Breast epithelium (tissue), 4 donors: ENCODE measurements at places on chromosomes 4 and X.

DNA sequence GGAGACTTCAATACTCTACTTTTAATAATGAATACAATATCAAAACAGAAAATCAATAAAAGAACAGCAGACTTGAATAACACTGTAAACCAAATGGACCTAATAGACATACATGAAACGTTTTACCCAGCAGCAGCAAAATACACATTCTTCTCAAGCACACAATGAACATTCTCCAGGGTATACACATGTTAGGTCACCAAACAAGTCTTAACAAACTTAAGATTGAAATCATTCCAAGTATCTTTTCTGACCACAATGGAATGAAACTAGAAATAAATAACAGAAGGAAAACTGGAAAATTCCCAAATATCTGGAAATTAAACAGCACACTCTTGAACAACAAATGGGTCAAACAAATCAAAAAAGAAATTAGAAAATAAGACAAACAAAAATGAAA is 145.0 kb upstream of the CT83 start:
- no peak for DNase-seq
- no peaks in the 10 kb centered on the region for H3K4me1 ChIP-seq
- H3K27me3 ChIP-seq, result no peaks in the 10 kb centered on the region

DNA sequence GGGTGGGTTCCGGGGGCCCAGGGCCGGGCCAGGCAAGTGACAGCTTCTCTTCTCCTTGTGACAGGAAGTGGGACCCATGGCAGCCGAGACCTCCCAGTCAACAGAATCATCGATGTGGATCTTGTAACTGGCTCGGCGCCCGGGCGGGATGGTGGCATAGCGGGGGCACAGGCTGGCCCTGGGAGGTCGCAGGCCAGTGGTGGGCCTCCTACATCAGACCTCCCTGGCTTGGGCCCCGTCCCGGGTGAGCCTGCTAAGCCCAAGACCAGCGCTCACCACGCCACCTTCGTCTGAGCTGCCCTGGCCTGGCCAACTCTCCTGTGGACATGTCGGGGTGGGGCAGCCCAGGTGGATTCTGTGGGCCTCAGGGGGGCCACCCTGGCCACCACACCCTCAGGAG is 2.4 kb upstream of the HGFAC start:
- H3K36me3 ChIP-seq, result no peaks in the 10 kb centered on the region
- H3K27ac ChIP-seq, result no peak overlapping the region
- peaks cover 2% of the 10 kb centered on the region for H3K4me1 ChIP-seq
- no peaks in the 10 kb centered on the region for H3K27me3 ChIP-seq
- no peak overlapping the region for H3K4me3 ChIP-seq
- DNase-seq, result no peak

- no peak overlapping the region for H3K4me3 ChIP-seq
- no peak for DNase-seq
- no peaks in the 10 kb centered on the region for H3K36me3 ChIP-seq
- H3K4me1 ChIP-seq, result no peaks in the 10 kb centered on the region
- H3K27me3 ChIP-seq, result no peaks in the 10 kb centered on the region
These were observed 3.0 kb upstream of the BCOR start for GRCh38 chrX:40100537-40101429.

DNA sequence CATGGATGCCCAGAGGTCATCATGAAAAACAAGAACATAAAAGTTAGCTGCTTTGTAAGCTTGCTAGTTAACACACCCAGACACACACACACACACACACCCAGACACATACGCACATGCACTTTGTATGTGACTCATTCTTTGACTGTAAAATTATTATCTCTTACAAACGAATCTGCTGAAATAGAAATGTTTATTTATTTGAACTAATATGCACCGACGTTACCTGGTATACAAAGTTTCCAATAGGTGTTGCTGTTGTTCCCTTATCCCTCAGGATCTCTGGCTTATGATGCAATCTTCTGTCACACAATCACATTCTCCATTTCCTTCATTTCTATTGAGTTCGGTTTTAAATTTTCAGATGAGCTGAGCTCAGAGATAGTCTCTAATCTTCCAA is 209.3 kb downstream of the PTTG2 start:
- H3K36me3 ChIP-seq, result no peaks in the 10 kb centered on the region
- H3K4me1 ChIP-seq, result no peaks in the 10 kb centered on the region
- DNase-seq, result no peak
- H3K27ac ChIP-seq, result no peak overlapping the region
- no peak overlapping the region for H3K4me3 ChIP-seq

- no peaks in the 10 kb centered on the region for H3K36me3 ChIP-seq
- H3K27ac ChIP-seq, result peak overlapping the region; percentile 58
- no peak for DNase-seq
- H3K4me3 ChIP-seq, result no peak overlapping the region
These were observed 452.4 kb downstream of the BCOR start for GRCh38 chrX:39645178-39645895.

- peaks cover 16% of the 10 kb centered on the region for H3K27me3 ChIP-seq
- no peaks in the 10 kb centered on the region for H3K36me3 ChIP-seq
- H3K4me3 ChIP-seq, result no peak overlapping the region
- DNase-seq, result no peak
These were observed 81.6 kb upstream of the MED14 start for GRCh38 chrX:40816906-40817305.

- no peak for DNase-seq
- H3K27ac ChIP-seq, result no peak overlapping the region
- no peaks in the 10 kb centered on the region for H3K36me3 ChIP-seq
- H3K4me3 ChIP-seq, result no peak overlapping the region
These were observed 332.6 kb downstream of the DTHD1 start for GRCh38 chr4:36614011-36614410.

- no peak for DNase-seq
- no peaks in the 10 kb centered on the region for H3K27me3 ChIP-seq
- no peaks in the 10 kb centered on the region for H3K4me1 ChIP-seq
These were observed 921.7 kb upstream of the EPHA5 start for GRCh38 chr4:66591968-66592367.

DNA sequence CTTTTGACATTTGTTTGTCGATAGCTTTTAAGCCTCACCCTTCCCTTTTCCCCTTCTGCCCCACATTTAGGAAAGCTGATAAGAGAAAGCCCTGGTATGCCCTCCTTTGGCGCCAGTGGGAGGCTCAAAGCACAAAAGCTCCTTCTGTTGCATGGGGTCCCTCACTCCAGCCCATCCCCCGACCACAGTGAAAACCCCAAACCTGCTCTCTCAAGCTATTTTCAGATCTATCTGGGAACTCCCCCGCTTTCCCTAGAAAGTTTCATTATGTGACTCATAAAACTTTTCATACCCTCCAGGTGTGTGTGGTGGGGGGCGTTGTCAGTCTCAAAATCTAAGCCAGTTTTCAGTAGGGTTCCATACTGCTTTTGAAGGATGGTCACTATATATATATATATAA is 259.0 kb upstream of the PCDH7 start:
- no peaks in the 10 kb centered on the region for H3K27me3 ChIP-seq
- H3K36me3 ChIP-seq, result no peaks in the 10 kb centered on the region
- H3K27ac ChIP-seq, result no peak overlapping the region
- no peaks in the 10 kb centered on the region for H3K4me1 ChIP-seq

DNA sequence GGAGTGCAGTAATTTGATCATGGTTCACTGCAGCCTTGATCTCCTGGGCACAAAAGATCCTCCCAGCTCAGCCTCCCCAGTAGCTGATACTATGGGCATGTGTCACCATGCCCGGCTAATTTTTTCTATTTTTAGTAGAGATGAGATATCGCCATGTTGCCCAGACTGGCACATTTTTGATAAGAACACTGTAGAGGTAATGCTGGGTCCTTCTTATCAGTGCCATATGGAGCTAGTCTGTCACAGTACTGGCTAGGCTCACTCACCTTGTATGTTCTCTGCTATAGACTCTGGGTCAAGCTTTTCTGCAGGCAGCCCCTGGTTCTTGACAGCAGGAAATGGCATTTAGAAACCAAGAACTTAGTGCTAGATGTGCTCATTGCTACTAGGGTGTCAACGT is 53.9 kb downstream of the BCOR start:
- no peak overlapping the region for H3K27ac ChIP-seq
- peaks cover 17% of the 10 kb centered on the region for H3K27me3 ChIP-seq
- DNase-seq, result no peak
- H3K36me3 ChIP-seq, result no peaks in the 10 kb centered on the region

GRCh38 chrX:6134255-6134654 is 94.4 kb downstream of the NLGN4X start:
- no peaks in the 10 kb centered on the region for H3K36me3 ChIP-seq
- no peaks in the 10 kb centered on the region for H3K4me1 ChIP-seq
- H3K27ac ChIP-seq, result no peak overlapping the region
- no peak for DNase-seq
- no peaks in the 10 kb centered on the region for H3K27me3 ChIP-seq

DNA sequence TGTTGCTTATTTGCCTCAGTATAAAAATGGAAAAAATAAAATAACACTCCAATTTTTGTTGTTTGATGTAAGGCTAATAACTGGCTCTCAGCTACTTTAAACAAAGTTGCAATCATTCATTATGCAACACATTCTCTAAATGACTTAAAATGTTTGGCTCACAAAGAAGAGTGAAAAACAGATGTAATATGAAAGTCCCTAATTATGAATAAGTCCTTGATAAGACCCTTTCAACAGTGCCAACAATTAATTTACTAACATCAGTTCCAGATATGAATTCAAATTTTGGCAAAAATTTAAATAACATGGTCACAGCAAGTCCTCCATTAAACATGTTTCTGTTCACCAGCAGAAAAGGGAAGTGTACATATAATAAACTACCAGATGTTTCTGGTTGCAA is 69.8 kb downstream of the PAPSS1 start:
- H3K36me3 ChIP-seq, result peaks cover 4% of the 10 kb centered on the region
- H3K27me3 ChIP-seq, result no peaks in the 10 kb centered on the region
- no peak for DNase-seq
- H3K27ac ChIP-seq, result no peak overlapping the region
- H3K4me1 ChIP-seq, result no peaks in the 10 kb centered on the region
- no peak overlapping the region for H3K4me3 ChIP-seq

DNA sequence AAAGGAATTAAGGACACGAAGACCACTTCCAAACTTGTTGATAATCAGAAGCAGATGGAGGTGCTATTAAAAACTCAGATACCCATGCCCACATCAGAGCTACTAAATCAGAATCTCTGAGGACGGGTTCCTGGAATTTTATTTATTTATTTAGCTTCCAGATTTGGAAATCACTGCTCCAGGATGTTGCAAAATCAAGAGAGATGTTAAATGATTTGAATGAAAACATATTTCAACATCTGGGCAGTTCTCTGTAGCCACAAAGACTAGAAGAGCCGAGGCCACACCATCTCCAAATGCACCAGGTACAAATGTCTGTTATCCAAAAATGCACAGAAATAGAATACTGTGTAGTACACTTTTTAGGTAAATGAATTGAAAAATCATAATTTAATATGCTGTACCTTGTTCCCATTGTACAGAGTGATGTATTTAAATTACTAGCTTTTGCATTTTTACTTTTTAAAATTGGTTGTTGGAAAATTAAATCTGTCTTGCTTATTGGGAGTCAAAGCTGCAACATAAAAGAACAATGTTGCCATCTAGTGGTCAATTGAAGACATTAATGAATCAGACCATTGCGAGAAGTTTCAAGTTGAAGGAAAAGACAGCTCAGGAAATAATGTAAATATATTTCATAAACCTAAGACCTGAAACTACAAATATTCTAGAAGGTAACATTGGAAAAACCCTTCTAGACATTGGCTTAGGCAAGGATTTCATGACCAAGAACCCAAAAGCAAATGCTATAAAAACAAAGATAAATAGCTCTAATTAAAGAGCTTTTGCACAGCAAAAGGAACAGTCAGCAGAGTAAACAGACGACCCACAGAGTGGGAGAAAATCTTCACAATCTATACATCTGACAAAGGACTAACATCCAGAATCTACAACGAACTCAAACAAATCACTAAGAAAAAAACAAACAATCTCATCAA is 151.3 kb upstream of the TTC29 start:
- no peak for DNase-seq
- no peak overlapping the region for H3K27ac ChIP-seq
- H3K4me3 ChIP-seq, result no peak overlapping the region
- H3K4me1 ChIP-seq, result no peaks in the 10 kb centered on the region
- no peaks in the 10 kb centered on the region for H3K36me3 ChIP-seq
